GM12878 (cell line): ENCODE measurements at places on chromosomes 6 and 20. TPM values are rescaled to one million over a fixed set of nuclear protein-coding genes. Genes with fewer than 3 reads are reported as not detected.

DNA sequence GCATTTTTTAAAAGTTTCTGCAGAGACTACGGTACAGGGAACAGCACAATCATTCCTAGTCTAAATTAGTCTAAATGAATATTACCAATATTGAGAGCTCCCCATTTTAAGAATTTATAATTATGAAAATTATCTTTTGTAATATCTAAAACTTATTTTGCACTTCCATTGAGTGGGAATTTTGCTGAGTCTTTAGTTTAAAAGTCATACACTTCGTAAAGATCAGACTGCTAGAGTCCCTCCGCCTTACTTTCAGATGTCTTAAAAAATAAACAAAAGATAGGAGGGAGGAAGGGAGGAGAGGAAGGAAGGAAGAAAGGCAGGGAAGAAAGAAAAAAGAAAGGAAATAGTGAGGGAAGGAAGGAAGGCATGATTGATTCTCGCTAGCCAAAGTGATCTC, 278.2 kb upstream of the PRDM1 start:
- no peak for DNase-seq

DNA sequence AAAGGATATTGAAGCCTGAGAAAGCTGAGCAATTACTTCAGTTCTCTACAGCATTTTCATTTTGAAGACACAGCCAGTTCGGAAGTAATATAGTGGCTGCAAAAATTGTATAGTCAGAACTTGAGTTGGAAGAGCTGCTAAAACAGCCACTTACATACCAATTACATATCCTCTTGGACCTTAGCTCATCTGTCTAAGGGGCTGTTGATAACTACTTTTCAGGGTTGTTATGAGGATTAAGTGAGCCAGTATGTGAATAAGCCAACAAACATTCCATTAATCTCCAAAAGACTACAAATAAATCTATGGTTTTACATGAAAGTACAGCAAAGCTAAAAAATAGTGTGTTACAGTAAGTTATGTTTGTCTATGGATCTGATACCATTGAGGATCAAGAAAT, 59.7 kb downstream of the TMEM200A start:
- no peak for DNase-seq

- no peak for DNase-seq
These were observed 4.3 kb downstream of the AK9 start for GRCh38 chr6:109686566-109687265.

DNA sequence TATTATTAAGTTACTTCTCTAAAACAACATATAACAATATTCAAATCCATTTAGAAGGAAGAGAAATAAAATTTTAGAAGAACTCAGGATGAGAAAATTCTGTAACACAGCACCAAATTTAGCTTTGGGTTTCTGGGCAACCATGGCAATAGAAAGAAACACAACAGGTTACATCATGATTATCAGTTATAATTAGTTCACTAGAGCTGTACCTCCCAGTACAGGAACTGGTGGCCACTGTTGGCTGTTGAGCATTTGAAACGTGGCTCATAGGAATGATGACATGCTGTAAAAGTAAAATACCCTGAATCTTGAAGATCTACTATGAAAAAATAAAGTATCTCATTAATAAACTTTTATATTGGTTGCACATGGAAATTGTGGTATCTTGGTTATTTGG, 23.7 kb upstream of the MAP3K4 start:
- no peak for DNase-seq

DNA sequence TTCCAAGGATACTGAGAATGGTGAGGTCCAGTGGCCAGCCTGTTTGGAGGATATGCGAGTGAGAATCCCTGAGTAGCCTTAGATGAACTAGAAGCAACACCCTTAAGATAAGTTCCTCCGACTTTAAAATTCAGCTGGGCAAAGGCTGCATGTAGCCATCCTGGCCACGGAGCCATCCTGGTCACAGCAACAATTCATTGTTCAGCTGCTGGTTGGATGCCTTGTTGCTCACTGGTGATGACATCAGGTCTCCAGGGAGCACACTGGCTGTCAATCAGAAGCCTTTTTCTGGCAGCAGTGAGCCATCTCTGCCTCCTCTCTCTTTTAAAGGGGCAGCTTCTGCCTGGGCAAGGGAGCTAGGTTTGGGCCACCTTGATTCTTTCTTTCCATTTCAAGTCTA, 22.4 kb upstream of the RIMS4 start:
- DNase-seq = no peak

- DNase-seq = no peak
These were observed 47.4 kb downstream of the SRC start for GRCh38 chr20:37393196-37393862.

DNA sequence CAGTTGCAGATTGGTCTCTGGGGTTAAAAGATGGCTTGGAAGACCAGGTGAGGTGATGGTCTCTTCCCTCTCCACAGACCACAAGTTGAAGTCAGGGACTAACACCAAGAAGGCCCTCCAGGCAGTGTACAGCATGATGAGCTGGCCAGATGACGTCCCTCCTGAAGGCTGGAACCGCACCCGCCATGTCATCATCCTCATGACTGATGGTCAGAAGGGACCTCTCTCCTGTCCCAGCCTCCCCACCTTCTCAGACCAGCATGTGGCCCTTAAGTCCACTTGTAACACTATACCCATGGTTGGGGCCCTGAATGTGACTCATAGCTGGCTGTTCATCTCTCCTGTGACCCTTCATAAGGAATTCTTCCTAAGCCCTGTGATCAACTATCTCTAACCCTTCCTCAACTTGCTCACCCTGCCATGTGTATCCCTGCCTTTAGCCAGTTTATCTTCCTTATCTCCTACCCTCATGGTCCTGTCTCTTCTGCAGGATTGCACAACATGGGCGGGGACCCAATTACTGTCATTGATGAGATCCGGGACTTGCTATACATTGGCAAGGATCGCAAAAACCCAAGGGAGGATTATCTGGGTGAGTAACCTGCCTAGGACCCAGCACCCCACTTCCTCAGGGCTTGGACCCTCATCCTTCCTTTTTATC, 3.0 kb downstream of the CFB start:
- no peak for DNase-seq

SPATA25 gene
- 1.0 and 2.4 TPM in 2 replicates for total RNA-seq

HLA-DQA1 gene
- 664 and 712 TPM in 2 replicates for total RNA-seq

NKX2-4 gene
- total RNA-seq = not detected in 2 replicates

NUP153 gene
- total RNA-seq = 71.6 and 74.4 TPM in 2 replicates

BPIFB1 gene
- total RNA-seq = 0.13 TPM in 1 of 2 replicates, not detected in the other

BNIP5 gene
- 0.08 and 0.13 TPM in 2 replicates for total RNA-seq

PTK7 gene
- 6.2 TPM in 2 replicates for total RNA-seq

SPATA2 gene
- 10.1 and 11.7 TPM in 2 replicates for total RNA-seq

CST4 gene
- not detected in 2 replicates for total RNA-seq

KCNS1 gene
- not detected in 2 replicates for total RNA-seq

NNAT gene
- total RNA-seq = not detected in 2 replicates
